ENCODE measurements at places on chromosomes 3 and 15.

DNA sequence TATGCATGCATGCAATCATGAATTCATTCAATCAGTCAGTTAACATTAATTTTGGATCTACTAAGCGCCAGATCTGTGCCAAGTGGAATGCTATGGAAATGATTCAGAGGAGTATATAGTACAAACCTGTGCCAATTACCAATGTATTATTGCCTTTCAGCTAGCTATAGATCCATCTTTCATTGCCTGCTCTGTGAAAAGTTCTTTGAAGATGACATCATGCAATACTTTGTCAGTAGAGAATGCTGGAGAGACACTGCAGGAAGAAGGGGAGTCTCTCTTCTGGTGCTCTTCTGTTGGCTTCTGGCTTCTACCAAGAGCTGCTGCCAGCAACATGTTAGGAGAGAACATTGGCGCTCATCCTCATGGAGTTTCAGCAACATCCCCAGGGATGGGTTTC, 81.0 kb upstream of the LMCD1 start:
- DNase-seq, result no peak

- no peak for DNase-seq
Observed at GRCh38 chr3:30775040-30775439, 119.4 kb downstream of the GADL1 start.

DNA sequence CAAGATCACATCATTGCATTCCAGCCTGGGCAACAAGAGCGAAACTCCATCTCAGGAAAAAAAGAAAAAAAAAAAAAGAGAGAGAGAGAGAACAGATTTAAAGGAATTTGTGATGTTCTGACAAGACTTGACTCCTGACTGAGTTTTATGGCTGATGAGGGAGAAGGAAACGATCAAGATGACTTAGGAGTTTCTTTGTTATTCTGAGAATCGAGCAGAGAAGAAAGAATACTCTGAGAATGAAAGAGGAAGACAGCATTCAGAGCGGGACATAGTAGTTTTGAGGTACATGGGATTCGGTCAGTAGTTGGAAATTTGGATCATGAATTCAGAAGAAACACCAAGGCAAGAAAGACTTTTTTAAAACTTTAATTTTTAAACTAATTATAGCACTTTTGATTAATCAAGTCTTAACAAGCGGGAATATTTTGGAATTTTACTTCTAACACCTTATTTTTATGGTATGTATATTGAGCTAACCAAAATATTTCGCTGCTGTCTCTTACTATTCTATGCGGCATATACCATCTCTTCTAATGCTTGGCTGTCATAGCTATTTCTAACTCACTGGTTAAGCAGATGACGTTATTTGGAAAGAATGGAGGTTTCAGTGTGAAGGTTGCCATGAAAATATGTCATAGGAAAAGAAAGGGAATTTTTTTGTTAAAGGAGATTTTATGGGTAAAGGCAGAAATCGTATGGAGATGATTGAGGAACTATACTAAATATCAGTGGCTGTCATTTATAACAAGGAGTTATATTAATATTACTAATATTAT, 644.1 kb downstream of the RBMS3 start:
- DNase-seq, result no peak

- no peak for DNase-seq
Observed at GRCh38 chr3:32307591-32307990, 69.1 kb downstream of the CMTM8 start.

Measured in ovary (tissue), 10 donors.